ENCODE measurements at places on chromosomes 7 and 10. TPM values are rescaled to one million over a fixed set of nuclear protein-coding genes. Genes with fewer than 3 reads are reported as not detected.

Gene RNF133
- not detected for total RNA-seq

Gene SORCS3
- total RNA-seq, result not detected

Gene STEAP1
- 20.3 TPM for total RNA-seq

Gene TRIM50
- not detected for total RNA-seq

Gene GRID1
- total RNA-seq, result not detected

Gene LRMDA
- 1.3 TPM for total RNA-seq

Gene CDK13
- total RNA-seq, result 34.1 TPM

Gene PPP1R9A
- 0.42 TPM for total RNA-seq

Gene MYL10
- not detected for total RNA-seq

Gene CXCL12
- total RNA-seq, result not detected

Gene CUBN
- 0.88 TPM for total RNA-seq

Gene GOLGA7B
- total RNA-seq, result 0.28 TPM

Gene PIK3CG
- total RNA-seq, result not detected

Gene DRGX
- not detected for total RNA-seq

Gene NHLRC2
- 36.3 TPM for total RNA-seq

Gene CLIP2
- total RNA-seq, result 12.3 TPM

Gene SUN3
- not detected for total RNA-seq

Gene KEL
- total RNA-seq, result not detected

Gene SEMA3D
- 0.49 TPM for total RNA-seq

Gene CALY
- not detected for total RNA-seq

Gene HECTD2
- total RNA-seq, result 2.6 TPM

Gene C10orf90
- total RNA-seq, result not detected

Gene KIAA1217
- 24.7 TPM for total RNA-seq

Gene STRIP2
- 3.8 TPM for total RNA-seq

Gene SYCE1
- total RNA-seq, result not detected

Gene MINDY4
- 0.56 TPM for total RNA-seq

Gene SPDYE9
- not detected for total RNA-seq

Gene TNRC18
- total RNA-seq, result 66.9 TPM

Gene GNAI1
- 40.2 TPM for total RNA-seq

Gene BLNK
- 14.8 TPM for total RNA-seq

Gene PLPP4
- total RNA-seq, result not detected

Gene IFIT3
- 0.93 TPM for total RNA-seq

Gene AKR1C4
- not detected for total RNA-seq

Gene SSC4D
- 4.3 TPM for total RNA-seq

Gene OLAH
- total RNA-seq, result not detected

Gene OR2A5
- not detected for total RNA-seq

Gene LRRC18
- total RNA-seq, result not detected

Gene CLEC2L
- not detected for total RNA-seq

Gene KNDC1
- total RNA-seq, result not detected

Gene PTF1A
- not detected for total RNA-seq

Gene KCNH2
- total RNA-seq, result not detected

Gene LAMB1
- 91.7 TPM for total RNA-seq

Gene ELAPOR2
- total RNA-seq, result 4.7 TPM

Gene SLC26A3
- not detected for total RNA-seq

Gene SLC26A5
- total RNA-seq, result not detected

Gene POU6F2
- not detected for total RNA-seq

Gene SFMBT2
- 0.05 TPM for total RNA-seq

Gene WAC
- total RNA-seq, result 24.6 TPM

Gene ZNF277
- 22.5 TPM for total RNA-seq

Gene PDK4
- 0.85 TPM for total RNA-seq

All from airway epithelial cell (primary cell).